AG04449 (cell line): ENCODE measurements at places on chromosomes 2 and 18.

- no peak for DNase-seq
Measured at GRCh38 chr2:74632939-74633312, 15.2 kb downstream of the M1AP start.

DNA sequence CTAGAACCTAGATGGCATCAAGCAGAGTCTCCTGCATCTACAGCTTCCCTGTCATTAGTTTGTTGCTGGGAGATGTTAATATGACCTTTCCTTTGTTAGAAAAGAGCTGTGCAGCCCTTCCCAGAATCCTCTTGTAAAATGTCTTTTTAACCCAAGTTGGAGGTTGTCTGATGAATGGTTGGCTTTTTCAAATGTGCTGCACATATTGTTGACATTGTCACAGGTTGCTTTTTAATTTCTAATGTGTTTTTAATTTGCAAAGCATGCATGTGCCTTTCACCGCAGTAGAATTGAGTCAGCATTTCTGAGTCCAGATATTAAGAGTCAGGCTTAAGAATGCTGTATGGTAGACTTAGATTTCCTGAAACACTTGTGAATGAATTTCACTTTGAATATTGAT, 120.8 kb downstream of the GREB1L start:
- no peak for DNase-seq

- no peak for DNase-seq
Measured at GRCh38 chr18:54812885-54813284, 15.4 kb upstream of the RAB27B start.

DNA sequence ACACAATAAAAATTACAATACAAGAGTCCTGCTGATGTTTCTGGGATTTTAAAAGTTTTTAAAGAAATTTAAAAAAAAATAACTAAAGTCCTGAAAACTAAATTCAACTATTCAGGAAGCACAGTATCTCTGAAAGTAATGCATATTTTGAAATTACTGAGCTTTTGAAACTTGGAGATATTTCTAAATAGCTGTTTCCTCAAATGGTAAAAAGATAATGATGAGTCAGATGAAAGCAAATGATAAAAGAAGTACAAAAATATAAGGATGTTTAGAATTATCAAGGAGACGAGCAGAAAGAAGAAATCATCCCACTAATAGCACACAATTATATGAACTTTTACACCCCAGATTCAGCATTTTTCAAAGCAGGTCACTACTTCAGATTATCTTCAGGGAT, 90.2 kb upstream of the SLC25A52 start:
- no peak for DNase-seq

DNA sequence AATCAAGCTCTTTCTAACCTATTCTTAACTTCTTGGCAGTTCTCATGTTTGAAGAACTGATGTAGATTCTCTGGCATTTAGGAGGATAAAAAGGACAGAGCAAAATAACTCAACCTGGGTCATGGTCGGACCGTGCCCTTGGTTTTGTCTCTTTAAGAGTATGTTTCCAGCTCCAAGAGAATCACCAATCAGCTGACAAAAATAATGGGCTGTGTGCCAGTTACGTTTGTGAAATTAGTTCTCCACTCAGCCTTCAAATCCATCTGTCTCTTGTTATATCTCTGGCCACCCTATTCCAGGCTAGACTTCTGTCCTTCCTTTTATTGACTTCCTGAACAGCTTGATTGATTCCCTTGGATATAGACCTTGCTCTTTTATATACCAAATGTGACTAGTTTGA, 225.7 kb downstream of the EPHA4 start:
- DNase-seq = no peak

DNA sequence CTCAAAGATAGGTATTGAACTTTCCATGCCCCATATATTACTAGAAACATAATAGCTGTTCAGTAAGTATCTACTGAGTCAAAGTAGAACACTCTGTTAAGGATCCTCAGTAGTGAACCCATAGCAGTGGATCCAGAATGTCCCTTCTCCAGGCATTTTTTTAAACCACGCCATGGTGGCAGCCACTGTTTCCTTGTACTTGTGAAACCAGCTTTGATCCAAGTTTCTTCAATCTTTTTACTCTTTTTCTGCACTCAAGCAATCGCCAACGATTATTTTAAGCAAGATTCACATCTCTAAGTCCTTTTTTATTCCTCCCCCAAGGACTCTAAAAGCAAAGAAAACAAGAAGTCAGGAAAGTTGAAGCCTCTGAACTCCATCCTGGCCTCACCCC, 291.2 kb upstream of the SLC14A2 start:
- no peak for DNase-seq

- DNase-seq = no peak
Measured at GRCh38 chr2:112662704-112663103, 17.0 kb downstream of the SLC20A1 start.

- DNase-seq = no peak
Measured at GRCh38 chr2:226756131-226756530, 43.5 kb downstream of the IRS1 start.

- no peak for DNase-seq
Measured at GRCh38 chr2:145918951-145919350, 1399.0 kb upstream of the ZEB2 start.

DNA sequence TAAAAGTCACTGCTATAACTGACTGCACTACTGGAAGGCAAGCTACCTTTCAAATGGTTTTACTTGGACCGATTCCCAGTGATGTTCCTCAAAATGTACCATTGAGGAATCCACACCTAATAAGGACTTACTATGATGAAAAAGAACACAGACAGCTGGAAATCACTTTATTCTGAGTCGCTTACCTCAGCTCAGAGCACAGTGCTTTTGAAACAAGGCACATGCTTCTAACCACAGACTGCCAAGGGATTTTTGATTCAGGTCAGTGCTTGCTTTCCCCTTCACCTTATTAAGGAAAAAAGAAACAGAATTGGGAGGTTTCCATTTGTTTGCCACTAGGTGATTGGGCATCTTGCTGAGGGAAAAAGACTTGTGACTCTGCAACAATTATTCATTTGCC, 707.5 kb upstream of the FSHR start:
- no peak for DNase-seq

- no peak for DNase-seq
Measured at GRCh38 chr18:66873899-66874298, 270.0 kb upstream of the CDH19 start.

DNA sequence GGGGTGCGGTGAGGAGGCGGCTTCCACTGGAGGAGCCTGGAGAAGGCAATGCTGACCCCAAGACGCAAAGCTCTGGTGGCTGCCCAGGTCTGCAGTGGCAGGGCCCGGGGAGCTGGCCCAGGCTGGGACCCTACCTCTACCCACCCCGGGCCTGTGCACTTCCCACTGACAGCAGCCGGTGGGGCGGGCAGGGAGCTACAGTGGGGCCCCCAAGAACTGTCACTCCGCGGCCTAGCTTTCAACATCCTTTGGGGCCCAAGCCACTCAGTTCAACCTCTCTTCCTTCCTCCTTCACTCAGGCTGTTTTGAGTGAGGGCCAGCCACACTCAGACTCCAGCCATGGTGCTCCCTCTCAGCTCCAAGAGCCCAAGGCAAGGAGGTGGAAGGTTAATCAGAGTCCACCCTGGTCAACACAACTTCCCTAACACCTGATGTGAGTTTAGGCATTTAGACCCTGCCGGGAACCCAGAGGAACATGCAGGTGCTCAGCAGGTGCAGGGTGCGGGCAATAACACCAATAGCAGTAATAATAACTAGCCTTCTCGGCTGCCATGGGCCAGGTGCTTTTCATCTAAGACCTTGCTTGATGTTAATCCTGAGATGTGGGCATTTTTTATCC, 93.6 kb downstream of the ZFP36L2 start:
- no peak for DNase-seq

DNA sequence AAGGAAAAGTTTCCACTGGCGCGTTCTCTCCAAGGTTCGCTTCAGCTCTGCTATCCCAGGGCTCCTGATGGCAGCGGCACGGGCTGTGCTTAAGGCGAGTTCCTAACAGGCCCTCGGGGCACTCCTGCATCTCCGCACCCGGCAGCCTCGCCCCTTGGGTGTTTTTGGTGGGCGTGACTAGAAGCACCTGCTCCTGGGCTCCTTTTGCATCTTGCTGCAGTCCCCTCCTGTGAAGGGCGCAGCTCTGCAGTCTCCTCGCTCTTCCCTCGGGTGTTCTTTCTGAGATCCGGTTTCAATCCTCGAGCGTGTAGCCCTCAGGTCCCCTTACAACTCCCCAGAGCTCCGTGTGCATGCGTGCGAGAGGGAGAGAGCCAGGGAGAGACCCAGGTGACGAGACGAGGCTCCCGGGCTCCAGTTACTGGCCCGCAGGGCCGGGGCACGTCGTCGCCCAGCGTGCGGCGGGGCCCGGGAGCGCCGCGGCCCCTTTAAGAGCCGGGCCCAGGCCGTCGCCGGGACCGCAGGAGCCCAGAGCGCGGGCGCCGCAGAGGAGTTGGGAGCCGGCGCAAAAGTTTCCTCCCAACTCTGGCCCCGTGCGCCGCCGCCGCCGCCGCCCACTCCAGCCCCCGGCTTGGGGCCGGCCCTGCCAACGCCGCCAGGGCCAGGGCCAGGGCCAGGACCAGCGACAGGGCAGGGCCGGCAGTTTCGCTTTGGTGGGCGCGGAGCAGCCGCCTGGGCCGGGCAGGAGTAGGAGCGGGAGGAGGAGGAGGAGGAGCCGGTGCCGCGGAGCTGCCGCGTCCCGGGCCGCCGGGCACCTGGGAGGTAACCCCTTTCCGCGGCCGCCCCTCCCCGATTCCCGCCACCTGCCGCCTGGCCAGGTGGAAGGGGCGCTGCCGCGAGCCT, at the start of gene PARD3B:
Gene PARD3B, plus strand, starts transcription at position 515 of the 900 bp plus-strand sequence. CDS start 525 bp downstream, outside the sequence.
- DNase-seq = no peak

DNA sequence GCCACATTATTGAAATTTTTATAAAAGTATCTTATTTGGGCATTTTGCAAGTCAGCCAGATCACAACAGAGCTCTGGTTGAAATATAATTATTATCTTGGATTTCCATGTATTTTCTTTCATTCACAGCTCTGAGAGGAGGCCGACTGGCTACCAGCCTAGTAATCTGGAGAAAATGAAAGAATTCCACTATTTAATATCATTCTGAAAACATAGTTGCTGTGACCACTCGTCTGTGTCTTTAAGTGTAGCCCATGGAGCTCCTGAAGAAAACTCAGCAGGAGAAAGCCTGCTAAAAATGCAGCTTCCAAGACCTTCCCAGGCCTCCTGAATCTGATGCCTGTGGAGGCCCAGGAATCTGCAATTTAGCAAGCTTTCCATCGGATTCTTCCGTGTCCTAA, 114.7 kb downstream of the SH3BP4 start:
- DNase-seq = no peak

DNA sequence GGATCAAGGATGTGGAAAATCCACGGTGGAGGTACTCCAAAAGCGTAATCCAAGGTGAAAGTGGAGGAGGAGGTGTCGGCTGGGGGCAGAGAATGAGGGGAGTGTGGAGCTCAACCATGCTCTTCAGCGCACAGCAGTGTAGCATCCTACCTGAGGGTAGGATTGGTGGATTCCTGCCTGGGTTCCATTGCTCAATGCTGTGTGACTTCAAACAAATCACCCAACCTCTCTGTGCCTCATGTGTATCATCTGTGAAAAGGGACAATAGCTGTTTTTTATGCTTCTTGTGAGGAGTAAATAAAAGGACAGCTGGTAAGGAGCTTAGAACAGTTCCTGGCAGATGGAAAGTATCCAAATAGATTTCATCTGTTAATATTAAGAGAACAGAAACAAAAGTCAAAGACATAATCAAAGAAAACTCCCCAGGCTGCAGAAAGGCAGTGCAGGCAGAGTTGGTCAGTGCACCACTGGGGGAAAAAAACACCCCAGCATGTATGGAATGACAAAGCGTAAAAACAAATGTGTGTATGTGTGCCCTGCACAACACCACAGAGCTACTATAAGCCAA, 130.0 kb upstream of the HDAC4 start:
- DNase-seq = no peak

- DNase-seq = no peak
Measured at GRCh38 chr2:209911486-209911885, 91.0 kb upstream of the RPE start.

DNA sequence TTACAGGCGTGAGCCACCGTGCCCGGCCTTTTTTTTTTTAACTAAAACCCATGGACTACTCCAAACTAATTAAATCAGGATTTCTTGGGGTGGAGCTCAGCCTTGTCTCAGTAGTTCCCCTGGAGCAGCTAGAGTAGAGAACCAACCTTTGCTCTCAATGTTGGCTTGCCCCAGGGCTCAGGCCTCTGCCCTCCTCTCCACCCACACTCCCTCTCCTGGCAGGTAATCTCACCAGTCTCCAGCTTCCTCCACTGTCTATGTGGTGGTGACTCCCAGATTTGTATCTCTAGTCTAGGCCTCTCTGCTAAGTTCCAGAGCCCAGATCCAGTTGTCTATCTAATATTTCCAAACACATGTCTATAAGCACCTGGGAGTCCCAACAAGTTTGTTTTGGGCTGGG, 9.6 kb upstream of the MTA3 start:
- no peak for DNase-seq

GRCh38 chr2:14735696-14736095, 103.2 kb downstream of the LRATD1 start:
- no peak for DNase-seq

- no peak for DNase-seq
Measured at GRCh38 chr18:75588412-75588811, 160.9 kb upstream of the SMIM21 start.

GRCh38 chr2:133711201-133711600, 142.9 kb upstream of the NCKAP5 start:
- no peak for DNase-seq

GRCh38 chr18:36610258-36610657, 218.5 kb downstream of the TPGS2 start:
- DNase-seq = no peak

DNA sequence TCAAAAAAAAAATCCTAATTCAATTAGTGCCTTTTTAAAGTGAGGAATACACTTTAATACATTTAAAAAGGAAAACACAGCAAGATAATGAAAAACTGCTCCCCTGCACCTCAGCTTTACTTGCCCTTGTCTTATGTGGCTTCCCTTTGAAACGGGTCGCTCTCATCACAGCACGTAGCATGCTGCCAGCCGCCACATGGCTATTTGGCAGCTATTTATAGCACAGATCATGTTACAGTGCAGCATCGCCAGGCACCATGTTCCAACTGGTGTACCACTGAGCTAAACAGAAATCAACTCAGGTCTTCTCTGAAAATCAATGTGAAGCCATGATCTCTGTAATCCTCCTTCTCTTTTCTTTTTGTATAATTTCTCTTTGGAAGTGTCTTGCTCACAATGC, 65.1 kb downstream of the TMEM182 start:
- no peak for DNase-seq

DNA sequence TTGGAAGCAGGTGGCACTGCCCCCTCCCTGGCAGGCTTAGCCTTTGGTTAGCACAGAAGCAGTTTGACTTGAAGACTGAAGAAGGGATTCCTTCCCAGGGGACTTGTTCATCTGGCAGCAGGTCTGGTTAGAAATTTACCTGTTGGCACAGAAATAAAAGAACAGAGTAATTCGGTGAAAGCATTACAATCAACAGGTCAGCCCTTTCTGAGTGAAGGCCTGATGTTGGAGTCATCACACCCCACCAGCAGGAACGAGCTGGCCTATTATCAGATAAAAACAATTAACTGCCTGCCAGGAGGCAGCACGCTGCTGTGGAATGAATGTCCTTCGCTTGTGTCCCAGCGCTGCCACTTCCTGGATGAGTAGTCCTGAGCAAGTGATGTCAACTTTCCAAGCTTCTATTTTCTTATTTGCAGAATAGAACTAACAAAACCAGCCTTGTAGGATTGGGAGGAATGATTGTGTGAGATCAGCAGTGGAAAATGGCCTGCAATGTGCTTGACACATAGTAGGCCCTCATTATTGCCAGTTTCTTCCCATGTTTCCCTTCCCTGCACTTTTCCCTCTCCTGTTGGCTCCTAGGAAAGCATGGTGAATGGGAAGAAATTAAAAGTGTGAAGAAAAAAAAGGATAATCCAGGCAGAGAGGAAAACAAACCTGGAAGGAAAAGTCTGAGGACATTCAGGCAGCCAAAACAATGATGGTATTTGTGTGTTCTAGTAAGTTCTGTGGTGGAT, 29.0 kb downstream of the LGALSL start:
- no peak for DNase-seq
